ENCODE measurements at places on chromosomes 16 and 17. TPM values are rescaled to one million over a fixed set of nuclear protein-coding genes. Genes with fewer than 3 reads are reported as not detected.

KCNH4 gene
- total RNA-seq, result 0.29 TPM

SERPINF2 gene
- 3.2 TPM for total RNA-seq

ALDH3A1 gene
- 990 TPM for total RNA-seq

SCARF1 gene
- 0.18 TPM for total RNA-seq

WNT9B gene
- total RNA-seq, result not detected

Data from A549 treated with GW870086 at 1 μM for 4 hours (cell line).